Spinal cord (tissue), 10 donors: ENCODE measurements at places on chromosomes 5 and 9. TPM values are rescaled to one million over a fixed set of nuclear protein-coding genes. Genes with fewer than 3 reads are reported as not detected.

RAB14 gene
- 113 TPM for polyA plus RNA-seq

SEMA5A gene
- polyA plus RNA-seq: 35.2 TPM

ARL14EPL gene
- polyA plus RNA-seq: not detected

CCNI2 gene
- 24.0 TPM for polyA plus RNA-seq

SH3TC2 gene
- 7.3 TPM for polyA plus RNA-seq

MED7 gene
- 18.7 TPM for polyA plus RNA-seq

TEX48 gene
- polyA plus RNA-seq: not detected

SMIM3 gene
- 6.4 TPM for polyA plus RNA-seq

NR2F1-AS1 gene
- polyA plus RNA-seq: 67.5 TPM

NIM1K gene
- 18.4 TPM for polyA plus RNA-seq

TRIM36 gene
- polyA plus RNA-seq: 41.2 TPM

ANKRD18A gene
- 7.0 TPM for polyA plus RNA-seq

ARSB gene
- polyA plus RNA-seq: 21.8 TPM

TSSK1B gene
- not detected for polyA plus RNA-seq

IFNA21 gene
- polyA plus RNA-seq: not detected

SARDH gene
- polyA plus RNA-seq: 10.5 TPM

PCDHB13 gene
- 3.8 TPM for polyA plus RNA-seq

DRD1 gene
- polyA plus RNA-seq: 2.3 TPM

EMB gene
- 3.6 TPM for polyA plus RNA-seq

GMCL2 gene
- 0.10 TPM for polyA plus RNA-seq

SYK gene
- 4.0 TPM for polyA plus RNA-seq

FAT2 gene
- polyA plus RNA-seq: 0.82 TPM

UBAC1 gene
- polyA plus RNA-seq: 68.9 TPM

SAPCD2 gene
- polyA plus RNA-seq: 19.0 TPM

SLC34A3 gene
- polyA plus RNA-seq: 0.95 TPM

GLDC gene
- 41.1 TPM for polyA plus RNA-seq

ADAMTS13 gene
- polyA plus RNA-seq: 13.4 TPM

ECM2 gene
- 6.1 TPM for polyA plus RNA-seq

HSPB3 gene
- 0.44 TPM for polyA plus RNA-seq

SYNPO gene
- 17.4 TPM for polyA plus RNA-seq

ABCA1 gene
- 17.1 TPM for polyA plus RNA-seq

EXOSC3 gene
- polyA plus RNA-seq: 28.0 TPM

STKLD1 gene
- polyA plus RNA-seq: 7.5 TPM

CDX1 gene
- not detected for polyA plus RNA-seq

BARHL1 gene
- polyA plus RNA-seq: 3.2 TPM

PLPPR1 gene
- polyA plus RNA-seq: 125 TPM

ARHGEF37 gene
- polyA plus RNA-seq: 5.6 TPM

GPR151 gene
- polyA plus RNA-seq: 0.16 TPM

ESM1 gene
- polyA plus RNA-seq: 1.3 TPM

GNA14 gene
- 4.8 TPM for polyA plus RNA-seq

SOX30 gene
- polyA plus RNA-seq: 0.51 TPM

UGT3A1 gene
- polyA plus RNA-seq: 0.74 TPM

IL4 gene
- not detected for polyA plus RNA-seq

FRRS1L gene
- 86.4 TPM for polyA plus RNA-seq

TRMT10B gene
- polyA plus RNA-seq: 15.5 TPM

PTGES gene
- polyA plus RNA-seq: 7.8 TPM

SLC4A9 gene
- polyA plus RNA-seq: 0.29 TPM
